Activated CD4-positive, alpha-beta T cell treated with anti-CD3 and anti-CD28 coated beads for 36 hours (primary cell): ENCODE measurements at places on chromosomes 12 and 14. TPM values are rescaled to one million over a fixed set of nuclear protein-coding genes. Genes with fewer than 3 reads are reported as not detected.

The PLCZ1 gene
- total RNA-seq: not detected

The CDKL1 gene
- total RNA-seq: 2.9 TPM

- no peak for DNase-seq
Observed at GRCh38 chr14:22791301-22791700, 23.9 kb downstream of the SLC7A7 start.

DNA sequence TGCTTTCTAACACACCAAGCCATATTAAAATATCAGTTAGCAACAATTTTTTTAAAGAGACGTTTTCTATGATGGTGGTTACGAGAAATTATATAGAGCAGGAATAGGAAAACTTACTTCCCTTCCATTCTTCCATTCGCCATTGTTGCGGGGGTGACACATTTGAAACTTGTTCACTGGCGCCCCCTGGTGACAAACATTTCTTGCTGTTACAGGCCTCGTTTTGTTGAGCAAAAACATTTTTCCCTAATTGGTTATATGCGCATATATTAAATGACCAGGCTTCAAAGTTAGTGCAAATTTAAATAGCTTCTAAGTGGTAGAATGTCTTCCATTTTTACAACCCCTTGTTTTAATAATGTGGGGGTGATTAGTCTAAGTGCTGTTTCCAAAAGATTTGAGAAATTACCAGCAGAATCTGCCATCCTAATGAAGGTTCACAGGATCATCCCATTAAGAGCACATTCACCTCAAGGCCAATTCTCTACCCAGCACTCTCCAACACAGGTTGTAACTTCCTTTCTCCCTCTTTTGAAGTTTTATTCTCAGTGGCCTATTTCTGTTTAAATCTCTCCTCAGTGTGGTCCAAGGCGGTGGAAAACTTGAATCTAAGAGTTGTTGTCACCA lies 1124.7 kb downstream of the FLRT2 start:
- peak; percentile 69 for DNase-seq

The NXPH4 gene
- 0.41 TPM for total RNA-seq

DNA sequence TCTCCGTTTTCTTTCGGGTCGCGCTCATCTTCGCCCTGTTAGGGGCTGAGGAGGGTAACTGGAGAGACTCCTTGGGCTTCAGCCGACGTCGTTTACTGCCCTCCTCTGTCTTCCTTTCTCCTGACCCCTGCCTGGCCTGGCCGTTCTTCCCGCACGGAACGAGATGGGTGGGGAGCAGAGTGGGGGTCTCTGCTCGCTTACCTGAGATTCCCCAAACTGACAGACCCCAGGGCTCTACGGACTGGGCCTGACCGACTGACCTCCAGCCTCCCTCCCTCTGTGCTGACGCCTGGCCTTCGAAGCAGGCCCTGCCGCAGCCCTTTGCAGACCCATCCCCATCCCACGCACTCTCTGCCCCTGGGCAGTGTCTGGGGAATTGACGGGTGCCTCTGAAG lies 439 bp downstream of the GOLGA5 start:
- peak; percentile 34 for DNase-seq

- DNase-seq: no peak
Observed at GRCh38 chr14:77204459-77204771, 22.8 kb downstream of the TMEM63C start.

The CACNA1C gene
- 0.11 TPM for total RNA-seq

GRCh38 chr12:53652366-53652765 lies 23.5 kb downstream of the ATP5MC2 start:
- DNase-seq: no peak

DNA sequence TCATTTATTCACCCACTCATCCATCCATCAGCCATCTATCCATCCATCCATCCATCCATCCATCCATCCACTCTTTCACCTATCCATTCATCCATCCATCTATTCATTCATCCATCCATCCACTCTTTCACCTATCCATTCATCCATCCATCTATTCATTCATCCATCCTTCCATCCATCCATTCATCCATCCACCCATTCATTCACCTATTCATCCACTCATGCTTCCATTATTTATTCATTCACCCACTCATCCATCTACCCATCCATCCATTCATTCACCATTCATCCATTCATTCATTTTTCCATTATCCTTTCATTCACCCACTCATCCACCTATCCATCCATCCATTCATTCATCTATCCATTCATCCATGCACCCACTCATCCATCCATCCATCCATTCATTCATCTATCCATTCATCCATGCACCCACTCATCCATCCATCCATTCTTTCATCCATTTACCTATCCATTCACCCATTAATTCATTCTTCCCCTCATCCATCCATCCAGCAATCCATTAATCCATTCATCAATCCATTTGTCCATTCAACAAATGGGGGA lies 360.9 kb downstream of the ADGRD1 start:
- no peak for DNase-seq

DNA sequence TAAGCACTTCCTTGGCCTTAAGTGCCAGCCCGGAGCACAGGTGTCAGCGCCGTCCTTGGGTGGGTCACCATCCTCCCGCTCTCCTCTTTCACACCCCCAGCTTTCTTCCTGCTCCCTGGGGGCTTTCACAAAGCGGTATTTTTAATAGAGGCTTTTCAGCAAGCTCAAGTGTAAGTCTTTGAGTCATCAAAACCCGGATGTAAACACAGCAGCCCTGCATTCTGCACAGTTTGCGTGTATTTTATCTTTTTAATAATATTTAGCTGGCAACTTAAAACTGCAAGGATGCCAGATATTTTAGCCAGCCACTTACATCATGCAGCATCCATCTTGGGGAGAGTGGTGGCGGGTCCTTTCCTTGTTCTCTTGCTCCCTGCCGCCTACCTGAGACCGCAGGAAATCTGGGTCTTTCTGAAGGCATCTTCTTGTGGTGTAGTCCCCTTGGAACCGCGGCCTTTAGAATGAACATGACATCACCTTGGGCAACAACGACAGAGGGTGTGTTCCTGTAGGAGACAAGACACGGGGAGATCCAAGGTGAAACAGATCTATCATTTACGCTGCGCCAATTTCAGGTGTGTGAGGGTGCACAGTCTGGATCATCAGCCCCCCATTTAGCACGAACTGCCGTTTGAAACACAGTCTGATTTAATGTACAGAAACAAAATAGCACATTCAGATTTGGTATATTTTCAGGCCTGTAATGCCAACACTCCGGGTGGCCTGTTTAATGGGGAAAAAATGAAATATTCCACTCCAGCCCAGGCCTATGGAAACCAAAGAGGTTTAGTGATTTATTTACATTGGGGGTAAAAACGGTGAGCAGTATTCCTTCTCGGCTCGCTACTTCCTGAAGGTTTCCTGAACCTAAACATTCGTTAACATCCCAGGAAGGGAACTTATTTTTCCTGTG lies 12.5 kb upstream of the IRF2BPL start:
- DNase-seq: peak; percentile 72

DNA sequence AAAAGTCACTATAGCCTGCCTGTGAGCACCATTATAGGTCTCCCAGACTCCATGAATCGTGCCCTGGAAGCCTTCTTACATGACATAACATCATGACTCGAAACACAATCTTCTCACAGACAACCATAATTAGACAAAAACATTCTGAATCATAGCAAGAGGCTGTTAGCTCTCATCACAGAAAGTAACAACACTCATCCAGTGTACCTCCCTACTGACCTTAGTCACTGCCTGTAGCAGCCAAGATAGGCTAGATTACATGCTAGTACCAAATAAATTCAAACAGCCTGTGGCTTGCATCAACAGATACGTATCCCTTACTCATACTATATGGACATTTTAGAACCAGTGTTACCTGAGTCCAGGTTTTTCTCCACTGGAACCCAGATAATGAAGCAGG lies 663.8 kb upstream of the FOXG1 start:
- no peak for DNase-seq

GRCh38 chr14:103941973-103942736 lies at the start of gene RD3L:
TSS of gene RD3L (minus strand) at chr14:103942529. CDS start at chr14:103941695, 834 bp downstream.
- DNase-seq: no peak

GRCh38 chr12:92690601-92691000 lies 12.2 kb upstream of the PLEKHG7 start:
- no peak for DNase-seq

GRCh38 chr12:114611145-114612018 lies 72.6 kb downstream of the TBX3 start:
- DNase-seq: no peak

The GZMB gene
- 3,062 TPM for total RNA-seq

DNA sequence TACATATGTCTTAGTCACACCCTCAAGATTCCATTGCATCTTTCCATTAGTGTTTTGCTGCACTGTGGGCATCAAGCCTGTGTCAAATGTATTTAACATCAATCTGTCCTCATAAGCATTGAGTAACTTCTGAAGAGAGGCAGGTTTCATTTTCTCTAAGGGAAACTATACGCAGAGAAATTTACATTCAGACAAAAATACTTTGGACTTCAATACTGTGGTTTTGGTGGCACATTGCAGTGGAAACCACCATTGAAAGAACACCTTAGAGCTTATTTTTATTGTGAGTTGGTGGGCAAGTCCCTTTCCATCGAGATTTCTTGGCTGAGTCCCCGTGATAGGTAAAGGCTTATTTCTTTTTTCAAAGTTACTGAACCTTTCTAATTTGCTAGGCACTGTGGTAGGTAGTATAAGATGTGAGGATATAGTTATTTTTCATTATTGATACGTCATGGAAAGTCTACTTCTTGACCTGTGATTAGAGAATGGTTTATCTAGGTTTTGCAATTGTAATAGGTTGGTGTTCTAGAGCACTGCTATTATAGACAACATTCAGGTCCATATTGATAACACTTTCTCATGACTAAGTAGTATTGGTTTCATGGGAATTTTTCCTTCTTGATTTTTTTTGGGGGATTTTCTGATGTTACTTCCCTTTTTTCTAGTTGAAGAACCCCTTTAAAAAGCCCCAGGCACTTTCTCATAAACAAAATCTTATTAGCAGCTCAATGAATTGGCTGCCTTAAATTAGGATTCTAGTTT lies 81.9 kb downstream of the CFAP54 start:
- peak; percentile 17 for DNase-seq

- DNase-seq: peak; percentile 80
Observed at GRCh38 chr12:111359231-111359913, 9.5 kb downstream of the PHETA1 start.

DNA sequence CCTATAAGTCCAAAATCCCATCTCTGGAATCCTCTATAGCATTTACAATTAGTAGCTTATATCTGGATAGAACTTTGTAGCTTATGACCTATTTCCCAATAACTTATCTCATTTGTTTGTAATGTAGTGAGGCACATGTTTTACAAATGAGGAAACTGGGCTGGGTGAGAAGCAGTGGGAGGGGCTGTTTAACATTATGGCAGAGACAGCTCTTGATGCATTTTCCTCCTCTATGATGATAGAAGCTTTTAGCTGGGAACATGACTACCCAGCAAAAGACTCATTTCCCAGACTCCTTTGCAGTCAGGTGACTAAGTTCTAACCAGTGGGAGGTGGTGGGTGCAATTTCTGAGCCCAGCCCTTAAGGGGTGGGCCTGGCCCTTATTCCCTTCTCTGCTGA lies 179.7 kb downstream of the TTC8 start:
- no peak for DNase-seq

GRCh38 chr12:128450810-128451209 lies 183.8 kb downstream of the TMEM132C start:
- no peak for DNase-seq

- DNase-seq: peak; percentile 54
Observed at GRCh38 chr14:64704143-64704742, at the start of gene PLEKHG3. TSS of gene PLEKHG3 (plus strand) at chr14:64704424. CDS start at chr14:64727632, 23,208 bp downstream.

The HHIPL1 gene
- not detected for total RNA-seq

GRCh38 chr12:225012-225411 lies 11.1 kb upstream of the SLC6A12 start:
- peak; percentile 23 for DNase-seq

- no peak for DNase-seq
Observed at GRCh38 chr14:51441001-51441400, 201.0 kb downstream of the TMX1 start.

The PCED1B gene
- total RNA-seq: 76.3 TPM

DNA sequence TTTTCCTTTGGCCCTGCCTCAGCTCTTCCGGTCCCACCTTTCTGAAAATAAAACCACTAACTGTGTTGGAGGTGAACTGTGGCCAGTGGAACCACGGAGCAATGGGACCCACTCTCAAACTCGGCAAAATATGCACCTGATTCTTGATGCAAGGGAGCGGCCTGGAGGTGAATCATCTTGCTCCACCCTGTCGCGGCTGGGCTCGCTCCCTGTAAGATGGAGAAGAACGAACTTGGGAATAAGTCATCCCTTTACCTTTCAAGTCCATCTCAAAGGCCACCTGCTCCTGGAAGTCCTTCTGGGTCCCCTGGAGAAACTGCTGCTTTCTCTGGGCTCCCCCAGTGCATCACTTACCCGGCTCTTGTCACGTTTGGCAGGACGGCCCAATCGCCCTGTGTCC lies 309.9 kb downstream of the BCL11B start:
- no peak for DNase-seq

GRCh38 chr12:55469291-55469690 lies 647 bp downstream of the OR6C70 start:
- no peak for DNase-seq

GRCh38 chr14:35535483-35536112 lies 1.6 kb downstream of the INSM2 start:
- DNase-seq: no peak

- DNase-seq: no peak
Observed at GRCh38 chr14:74246542-74246941, 7.3 kb downstream of the VSX2 start.

DNA sequence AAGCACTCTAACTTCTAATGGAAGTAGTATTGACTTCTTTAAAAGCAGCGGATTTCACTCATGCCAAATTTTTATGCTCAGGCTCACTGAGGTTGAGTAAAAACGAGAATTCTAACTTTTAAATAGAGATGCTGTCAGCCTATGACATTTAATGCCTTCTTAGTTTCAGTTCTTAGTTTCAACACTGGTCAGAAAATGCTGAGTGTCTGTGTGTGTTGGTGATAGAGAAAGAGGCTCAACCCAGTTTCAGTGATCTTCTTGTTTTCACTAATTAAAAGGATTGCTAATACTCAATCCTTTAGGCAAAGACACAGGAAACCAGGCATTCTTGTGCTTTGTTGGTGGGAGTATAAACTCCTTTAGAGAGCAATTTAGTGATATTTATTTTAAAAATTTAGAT lies 31.0 kb downstream of the PEBP1 start:
- DNase-seq: no peak

GRCh38 chr12:68638721-68639395 lies 28.2 kb downstream of the RAP1B start:
- DNase-seq: no peak

The SDR9C7 gene
- not detected for total RNA-seq

- no peak for DNase-seq
Observed at GRCh38 chr12:55931317-55931779, 386 bp downstream of the DGKA start.

GRCh38 chr12:132218915-132219314 lies 74.7 kb downstream of the NOC4L start:
- peak; percentile 59 for DNase-seq

- no peak for DNase-seq
Observed at GRCh38 chr12:124750149-124750656, 113.5 kb downstream of the SCARB1 start.

DNA sequence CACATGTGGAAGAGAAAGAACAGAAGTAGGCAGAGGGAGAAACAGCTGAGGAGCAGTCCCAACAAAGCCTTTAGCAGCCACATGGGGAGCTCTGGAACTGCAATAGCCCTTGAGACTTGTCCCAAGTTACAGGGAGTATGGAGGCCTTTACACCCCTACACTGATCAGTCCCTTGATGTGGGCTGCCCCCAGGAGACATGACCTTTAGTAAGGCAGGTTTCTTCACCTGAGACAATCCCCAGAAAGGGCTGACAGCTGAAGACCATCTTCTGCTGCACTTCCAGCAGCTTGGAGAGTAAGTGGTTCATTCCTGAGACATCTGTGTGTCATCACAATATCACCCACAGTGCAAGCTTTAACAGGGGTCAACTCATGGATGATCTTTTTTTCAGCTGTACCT lies 8.6 kb upstream of the SNAPC1 start:
- DNase-seq: no peak
